ENCODE measurements at places on chromosomes 2 and 18. TPM values are rescaled to one million over a fixed set of nuclear protein-coding genes. Genes with fewer than 3 reads are reported as not detected.

Gene RAB6C
- not detected for total RNA-seq

Gene ALPP
- total RNA-seq: not detected

Gene SEPTIN2
- 189 TPM for total RNA-seq

Gene LOXL3
- 0.49 TPM for total RNA-seq

- no peak for DNase-seq
Measured at GRCh38 chr18:26646901-26647300, 98.5 kb upstream of the KCTD1 start.

DNA sequence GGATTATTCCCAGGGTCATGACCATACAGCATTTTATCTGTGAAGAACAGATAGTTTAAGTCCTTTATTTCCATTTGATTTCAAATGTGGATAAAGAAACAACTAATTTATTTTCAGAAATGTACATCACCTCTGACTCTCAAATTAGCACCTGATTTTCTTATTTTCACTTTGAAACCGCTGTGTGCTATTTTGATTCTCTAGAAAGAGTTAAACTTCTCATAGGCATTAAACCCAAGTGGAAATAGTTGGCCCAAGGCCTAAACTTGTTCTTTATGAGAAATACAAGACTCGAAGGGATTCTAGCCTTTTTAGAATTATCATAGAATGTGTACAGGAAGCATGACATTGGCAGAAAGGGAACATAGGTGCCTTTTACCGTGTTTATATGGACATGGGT lies 41.5 kb upstream of the LTBP1 start:
- DNase-seq: no peak

Gene COL4A4
- 0.14 TPM for total RNA-seq

Gene PIK3C3
- total RNA-seq: 35.2 TPM

- no peak for DNase-seq
Measured at GRCh38 chr2:114461116-114461515, 18.7 kb downstream of the DPP10 start.

Gene PLB1
- 0.10 TPM for total RNA-seq

Gene DYSF
- total RNA-seq: 0.16 TPM

GRCh38 chr2:48572816-48573215 lies 42.9 kb downstream of the STON1 start:
- no peak for DNase-seq

- DNase-seq: no peak
Measured at GRCh38 chr2:76953733-76954347, 568.3 kb downstream of the LRRTM4 start.

DNA sequence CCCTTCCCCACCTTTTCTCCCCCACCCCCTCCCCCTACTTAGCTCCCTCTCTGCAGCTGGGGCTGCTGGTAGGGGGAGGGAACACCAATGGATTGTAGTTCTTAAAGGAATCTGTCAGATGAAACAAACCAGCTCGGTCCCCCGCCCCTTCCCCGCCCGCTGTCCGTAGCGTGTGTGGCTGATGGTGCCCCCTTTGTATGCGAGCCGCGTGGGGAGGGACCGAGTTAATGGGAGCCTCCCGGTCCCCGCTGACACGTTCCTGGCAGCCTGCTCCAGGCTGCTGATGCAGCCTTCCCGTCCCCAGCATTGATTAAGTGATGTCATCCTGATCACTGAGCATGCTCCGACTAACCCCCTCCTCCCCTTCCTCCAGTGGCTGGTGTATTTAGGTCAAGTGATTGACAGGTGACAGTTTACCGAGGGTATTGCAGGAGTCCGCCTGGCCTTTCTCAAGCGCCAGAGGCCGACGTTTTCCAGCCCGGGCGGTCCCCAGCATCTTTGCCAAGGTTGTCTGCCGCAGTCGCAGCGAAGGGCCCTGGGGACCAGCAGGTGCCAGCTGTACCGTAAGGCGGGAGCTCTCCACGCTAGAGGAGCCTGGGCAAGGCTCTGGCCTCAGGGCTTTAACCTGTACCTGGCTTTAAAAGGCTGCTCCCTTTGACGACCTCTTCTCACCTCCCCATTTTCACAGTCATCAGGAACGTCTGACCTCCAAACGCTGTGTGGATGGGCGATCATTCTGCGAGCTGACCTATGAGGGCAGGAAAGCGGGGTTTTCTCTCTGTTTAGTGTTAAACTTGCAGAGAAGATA lies 1.8 kb downstream of the KIF5C start:
- DNase-seq: peak; percentile 51

GRCh38 chr18:11817229-11817628 lies 34.0 kb upstream of the CHMP1B start:
- DNase-seq: no peak

Gene EMILIN1
- 1.3 TPM for total RNA-seq
